ENCODE measurements at places on chromosomes 4 and X. TPM values are rescaled to one million over a fixed set of nuclear protein-coding genes. Genes with fewer than 3 reads are reported as not detected.

DNA sequence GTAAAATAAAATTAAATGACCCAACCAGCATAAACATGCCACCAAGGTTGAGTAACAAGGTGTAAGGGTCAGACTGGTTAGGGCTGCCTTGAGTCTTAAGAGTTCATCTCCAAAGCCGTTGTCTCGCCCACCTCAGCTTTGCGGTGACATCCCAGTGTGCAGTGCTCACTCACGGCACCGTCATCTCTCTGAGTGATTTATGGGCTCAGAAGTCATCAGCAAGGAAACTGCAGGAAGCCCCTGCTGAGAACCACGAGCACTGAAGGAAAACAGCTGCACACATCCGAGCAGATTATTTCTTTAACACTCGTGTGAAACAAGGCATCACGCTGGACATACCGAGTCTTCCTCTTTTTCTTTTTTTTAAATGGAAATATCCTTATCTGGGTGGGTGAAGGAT lies 411.1 kb downstream of the TRIML1 start:
- DNase-seq = no peak

DNA sequence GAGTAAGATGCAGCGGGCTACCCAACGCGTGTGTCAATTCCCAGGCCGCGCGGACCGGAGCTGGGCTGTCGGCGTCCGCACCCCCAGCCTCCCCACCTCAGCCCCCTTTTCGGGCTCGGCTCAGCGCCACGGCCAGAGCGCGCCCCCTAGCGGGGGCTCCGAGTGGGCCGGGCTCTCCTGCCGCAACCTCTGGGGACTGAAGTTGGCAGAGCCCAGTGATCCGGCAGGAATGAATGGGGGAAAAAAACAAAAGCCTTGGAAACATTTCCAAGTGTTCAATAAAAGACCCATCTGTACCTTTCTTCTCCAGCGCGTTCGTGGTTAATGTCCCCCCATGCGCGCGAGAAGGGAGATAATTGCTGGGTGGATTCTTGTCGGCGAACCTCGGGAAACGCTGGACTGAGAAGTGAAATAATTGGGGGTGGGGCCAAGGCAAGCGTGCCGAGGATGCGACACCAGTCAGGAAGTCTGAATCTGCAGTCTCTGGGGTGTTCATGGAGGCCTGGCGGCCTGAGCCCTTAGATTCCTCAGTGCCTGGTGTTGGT lies 5.2 kb upstream of the ARX start:
- DNase-seq = peak; percentile 15

DNA sequence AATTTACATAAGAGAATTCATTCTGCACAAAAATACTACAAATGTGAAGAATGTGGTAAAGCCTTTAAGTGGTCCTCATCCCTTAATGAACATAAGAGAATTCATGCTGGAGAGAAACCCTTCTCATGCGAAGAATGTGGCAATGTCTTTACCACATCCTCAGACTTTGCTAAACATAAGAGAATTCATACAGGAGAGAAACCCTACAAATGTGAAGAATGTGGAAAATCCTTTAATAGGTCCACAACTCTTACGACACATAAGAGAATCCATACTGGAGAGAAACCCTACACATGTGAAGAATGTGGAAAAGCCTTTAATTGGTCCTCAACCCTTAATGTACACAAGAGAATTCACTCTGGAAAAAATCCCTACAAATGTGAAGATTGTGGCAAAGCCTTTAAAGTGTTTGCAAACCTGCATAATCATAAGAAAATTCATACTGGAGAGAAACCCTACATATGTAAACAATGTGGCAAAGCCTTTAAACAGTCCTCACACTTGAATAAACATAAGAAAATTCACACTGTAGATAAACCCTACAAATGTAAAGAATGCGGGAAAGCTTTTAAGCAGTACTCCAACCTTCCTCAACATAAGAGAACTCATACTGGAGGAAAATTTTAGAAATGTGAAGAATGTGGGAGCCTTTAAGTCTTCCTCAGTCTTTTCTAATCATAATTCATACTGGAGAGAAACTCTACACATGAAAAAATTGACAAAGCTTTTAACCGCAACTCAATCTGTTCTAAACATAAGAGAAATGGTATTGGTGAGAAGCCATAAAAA lies 37.4 kb downstream of the ZNF718 start:
- no peak for DNase-seq

- DNase-seq = no peak
These were observed 663 bp upstream of the USP53 start for GRCh38 chr4:119211867-119212233.

- DNase-seq = no peak
These were observed 41.3 kb upstream of the VCX start for GRCh38 chrX:7801711-7802110.

DNA sequence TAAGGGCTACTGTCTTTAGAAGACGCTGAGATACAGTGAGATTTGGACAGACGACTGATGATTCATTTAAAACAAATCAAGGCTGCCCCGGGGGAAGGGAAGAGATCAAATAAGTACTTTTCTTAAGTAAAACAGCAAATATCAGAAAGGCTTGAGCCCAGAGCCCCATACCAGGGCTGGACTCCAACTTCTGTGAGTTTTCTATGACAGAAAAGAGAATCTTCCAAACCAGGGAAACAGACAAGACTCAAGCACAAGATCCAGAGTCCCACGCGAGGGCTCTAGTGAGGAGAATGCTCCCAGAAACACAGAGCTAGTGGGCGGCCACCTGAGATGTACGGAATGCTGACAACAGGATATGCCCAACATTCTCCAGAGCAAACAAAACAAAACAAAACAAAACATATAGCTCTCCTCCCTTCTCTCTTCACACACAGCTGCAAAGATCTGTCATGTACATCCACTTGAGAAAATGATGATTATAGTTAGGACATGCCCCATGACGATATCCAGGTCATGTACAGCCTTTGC lies 13.1 kb downstream of the ACSL1 start:
- no peak for DNase-seq

- DNase-seq = peak; percentile 16
These were observed 505.4 kb upstream of the FAM241A start for GRCh38 chr4:111639876-111640275.

GRCh38 chr4:161573836-161574235 lies 590.0 kb downstream of the FSTL5 start:
- DNase-seq = peak; percentile 65

MAGEB10 gene
- not detected for total RNA-seq

GRCh38 chrX:105101378-105101777 lies 119.1 kb downstream of the TEX13A start:
- no peak for DNase-seq

TMEM271 gene
- total RNA-seq = not detected

HSFX2 gene
- total RNA-seq = not detected

DNA sequence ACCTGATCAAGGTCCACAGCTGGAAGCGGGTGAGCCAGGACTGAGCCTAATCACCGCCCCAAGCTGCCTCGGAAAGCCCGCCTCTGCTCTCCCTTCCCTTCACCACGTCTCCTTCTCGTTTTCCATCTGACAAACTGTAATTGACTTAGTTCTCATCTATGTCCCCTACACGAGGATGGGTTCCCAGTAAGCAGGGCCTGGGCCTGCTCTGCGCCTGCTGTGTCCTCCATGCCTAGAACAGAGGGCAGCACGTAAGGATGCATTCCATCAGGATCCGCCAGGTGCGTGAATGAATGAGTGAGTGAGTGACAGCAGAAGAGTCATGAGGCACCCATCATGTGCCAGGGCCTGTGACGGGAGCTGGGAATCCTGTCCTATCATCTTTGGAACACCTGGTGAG lies 86.7 kb downstream of the JAKMIP1 start:
- no peak for DNase-seq

GPR173 gene
- 0.72 TPM for total RNA-seq

- no peak for DNase-seq
These were observed 52.1 kb downstream of the CT47B1 start for GRCh38 chrX:120823556-120823955.

GAGE12F gene
- total RNA-seq = 1.1 TPM

DNA sequence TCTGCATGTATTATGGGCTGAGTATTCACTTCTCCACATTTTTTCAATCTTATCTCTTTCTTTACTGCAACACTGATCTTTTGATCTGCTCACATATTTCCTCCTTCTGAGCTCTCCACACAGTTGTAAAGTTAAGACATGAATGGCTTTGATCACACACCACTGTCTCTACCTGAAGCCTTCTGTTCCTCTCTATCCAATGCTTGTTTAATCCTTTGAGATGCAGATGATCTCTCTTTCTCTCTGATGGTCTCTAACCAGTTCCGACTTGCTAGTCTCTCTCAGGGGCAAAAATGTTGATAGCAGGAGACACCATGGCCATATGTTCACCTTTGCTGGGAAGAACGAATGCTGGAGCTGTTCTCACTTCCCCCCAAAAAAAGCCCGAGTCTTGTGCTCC lies 162.4 kb downstream of the UNC5C start:
- DNase-seq = no peak

DNA sequence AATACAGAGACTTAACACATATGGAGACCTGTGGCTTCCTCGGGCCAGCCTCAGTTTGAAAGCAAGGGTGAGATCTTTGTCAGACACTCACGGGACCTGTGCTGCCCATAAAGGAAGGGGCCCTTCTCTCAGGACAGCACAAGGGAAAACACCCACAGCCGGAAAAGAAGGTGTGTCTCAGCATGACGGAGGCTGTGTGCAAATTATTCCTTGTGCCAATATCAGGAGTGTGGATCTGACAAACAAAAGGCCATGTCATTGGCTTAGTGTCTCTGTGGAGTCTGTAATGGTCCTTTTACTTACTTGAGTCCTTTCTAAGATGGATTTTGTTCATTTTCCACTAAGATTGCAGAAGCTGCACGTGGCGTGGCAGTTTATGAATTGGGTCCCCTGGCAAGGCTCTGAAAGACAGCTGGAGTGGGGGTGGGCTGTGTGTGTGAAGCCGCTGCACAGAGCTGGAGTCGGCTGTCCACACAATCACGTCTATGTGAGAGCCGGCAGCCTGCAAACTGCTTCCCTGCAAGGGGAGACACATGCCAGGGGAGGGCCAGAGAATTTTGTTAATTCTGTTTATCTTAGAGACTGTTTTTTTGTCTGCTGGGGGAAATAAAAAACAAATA lies 1.9 kb downstream of the ENPP6 start:
- DNase-seq = no peak

GRCh38 chr4:30094887-30095286 lies 625.3 kb upstream of the PCDH7 start:
- DNase-seq = peak; percentile 46

DNA sequence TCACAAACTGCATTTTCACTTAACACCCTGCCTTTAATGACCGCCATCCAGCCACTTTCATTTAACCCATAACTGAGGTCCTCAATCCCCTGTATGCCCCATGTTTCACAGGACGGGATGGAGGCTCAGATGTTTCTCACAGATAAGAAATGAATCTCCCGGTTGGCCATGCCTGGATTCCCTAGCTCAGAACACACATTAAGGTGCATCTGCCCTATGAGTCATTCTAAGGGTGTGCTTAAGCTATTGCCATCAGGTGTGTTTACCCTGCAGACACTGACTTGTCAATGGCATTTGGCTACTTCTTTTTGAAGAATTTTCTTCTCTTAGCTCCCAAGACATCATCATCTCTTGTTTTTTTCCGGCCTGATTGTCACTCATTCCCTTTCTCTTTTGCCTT lies 222.6 kb upstream of the SMIM31 start:
- DNase-seq = no peak

DNA sequence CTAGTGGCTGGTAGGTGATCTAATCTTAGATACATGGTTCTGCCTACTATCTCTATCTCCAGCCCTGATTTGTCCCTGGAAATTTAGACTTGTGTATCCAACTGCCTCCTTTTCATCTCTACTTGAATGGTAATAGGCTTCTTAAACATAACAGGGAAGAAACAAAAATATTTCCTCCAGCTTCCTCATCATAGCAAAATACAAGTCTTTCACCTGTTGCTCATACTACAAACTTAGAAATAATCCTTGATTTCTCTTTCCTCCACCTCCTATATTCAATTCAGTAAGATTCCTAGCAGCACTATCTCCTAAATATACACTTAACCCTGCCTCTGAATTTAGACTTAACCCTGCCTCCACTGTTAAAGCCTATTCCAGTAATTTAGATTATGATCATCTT lies 373.3 kb upstream of the ACTRT1 start:
- no peak for DNase-seq

HPGDS gene
- not detected for total RNA-seq

- no peak for DNase-seq
These were observed 164.3 kb downstream of the GABRB1 start for GRCh38 chr4:47195706-47196105.

DNA sequence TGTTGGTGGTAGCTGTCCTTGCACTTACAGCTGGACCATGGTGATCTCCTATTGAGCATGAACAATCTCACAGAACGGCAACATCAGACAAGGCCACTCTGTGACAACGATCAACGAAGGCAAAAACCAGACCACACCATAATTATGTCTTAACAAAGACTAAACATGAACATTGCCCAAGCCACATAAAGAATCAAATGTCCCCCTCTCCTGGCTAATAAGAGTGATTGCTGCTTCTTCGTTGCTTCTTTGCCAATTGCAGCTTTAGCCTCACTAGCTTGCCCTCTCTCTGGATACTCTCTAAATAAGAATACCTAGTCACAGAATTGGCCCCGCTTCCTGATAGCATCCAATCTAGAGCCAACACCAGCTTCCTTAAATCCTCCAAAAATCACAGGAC lies 41.5 kb upstream of the PGRMC1 start:
- DNase-seq = no peak

STEEP1 gene
- 39.8 TPM for total RNA-seq

GRCh38 chr4:101596781-101597552 lies 193.6 kb upstream of the BANK1 start:
- no peak for DNase-seq

DNA sequence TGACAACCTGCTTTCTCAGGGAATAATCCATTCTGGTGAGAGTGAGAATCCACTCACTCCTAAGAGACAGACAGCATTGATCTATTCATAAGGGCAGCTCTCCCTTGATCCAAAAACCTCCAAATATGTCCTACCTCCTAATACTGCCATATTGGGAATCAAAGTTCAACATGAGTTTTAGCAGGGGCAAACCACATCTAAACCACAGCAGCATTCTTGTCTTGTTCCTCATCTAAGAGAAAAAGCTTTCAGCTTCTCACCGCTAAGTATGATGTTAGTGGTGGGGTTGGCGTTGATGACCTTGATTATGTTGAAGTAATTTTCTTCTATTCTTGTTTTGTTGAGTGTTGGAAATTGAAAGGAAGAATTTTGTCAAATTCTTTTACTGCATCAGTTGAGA lies 69.6 kb downstream of the SERTM2 start:
- DNase-seq = no peak

GRCh38 chrX:22063284-22063683 lies 31.2 kb downstream of the PHEX start:
- peak; percentile 30 for DNase-seq

GUCY1A1 gene
- 0.05 TPM for total RNA-seq

DNA sequence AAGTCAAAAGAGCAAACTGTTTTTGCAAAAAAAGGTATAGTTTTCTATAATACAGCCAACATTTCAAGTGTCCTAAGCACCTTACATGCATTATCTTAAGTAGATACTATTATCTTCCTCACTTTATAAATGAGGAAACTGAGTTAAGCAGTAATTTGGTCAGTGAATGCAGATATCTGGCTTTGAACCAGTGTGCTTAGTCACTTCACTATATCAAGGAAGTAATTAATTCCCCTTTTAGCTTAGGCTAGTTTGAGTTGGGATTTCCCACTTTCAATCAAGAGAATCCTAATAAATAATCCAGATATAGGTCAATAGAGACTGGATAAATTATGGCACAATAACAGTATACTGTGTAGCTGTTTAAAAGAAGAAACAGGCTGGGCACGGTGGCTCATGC lies 14.8 kb downstream of the SPINK2 start:
- DNase-seq = no peak

HPGD gene
- 1.3 TPM for total RNA-seq

TREX2 gene
- total RNA-seq = 0.62 TPM

All from A172 (cell line).